ENCODE measurements at places on chromosomes 3 and 15. TPM values are rescaled to one million over a fixed set of nuclear protein-coding genes. Genes with fewer than 3 reads are reported as not detected.

DNA sequence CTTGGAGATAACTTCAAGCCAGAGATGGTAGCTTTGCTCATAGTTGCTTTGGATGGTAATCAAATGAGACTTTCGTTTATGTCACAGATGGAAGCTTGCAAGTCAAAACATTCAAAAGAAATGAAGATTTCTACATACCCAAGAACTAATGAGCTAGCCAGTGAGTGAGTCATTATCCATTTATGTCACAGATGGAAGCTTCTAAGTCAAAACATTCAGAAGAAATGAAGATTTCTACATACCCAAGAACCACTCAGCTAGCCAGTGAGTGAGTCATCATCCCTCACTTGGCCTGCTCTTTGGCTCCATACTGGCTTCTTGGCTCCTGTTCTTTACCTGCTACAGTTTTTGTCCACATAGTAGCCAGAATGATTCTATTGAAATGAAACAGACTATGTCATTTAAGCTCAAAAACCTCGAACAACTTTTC is 559.8 kb upstream of the CBLB start:
- H3K27me3 ChIP-seq: no peaks in the 10 kb centered on the region
- H3K4me1 ChIP-seq: peaks cover 54% of the 10 kb centered on the region
- H3K27ac ChIP-seq: peak overlapping the region; percentile 94
- H3K4me3 ChIP-seq: no peak overlapping the region
- DNase-seq: peak; percentile 63

GRCh38 chr3:118527514-118528044 is 507.1 kb downstream of the IGSF11 start:
- no peaks in the 10 kb centered on the region for H3K36me3 ChIP-seq
- H3K4me1 ChIP-seq: no peaks in the 10 kb centered on the region
- no peaks in the 10 kb centered on the region for H3K27me3 ChIP-seq
- no peak overlapping the region for H3K4me3 ChIP-seq
- no peak overlapping the region for H3K27ac ChIP-seq

DNA sequence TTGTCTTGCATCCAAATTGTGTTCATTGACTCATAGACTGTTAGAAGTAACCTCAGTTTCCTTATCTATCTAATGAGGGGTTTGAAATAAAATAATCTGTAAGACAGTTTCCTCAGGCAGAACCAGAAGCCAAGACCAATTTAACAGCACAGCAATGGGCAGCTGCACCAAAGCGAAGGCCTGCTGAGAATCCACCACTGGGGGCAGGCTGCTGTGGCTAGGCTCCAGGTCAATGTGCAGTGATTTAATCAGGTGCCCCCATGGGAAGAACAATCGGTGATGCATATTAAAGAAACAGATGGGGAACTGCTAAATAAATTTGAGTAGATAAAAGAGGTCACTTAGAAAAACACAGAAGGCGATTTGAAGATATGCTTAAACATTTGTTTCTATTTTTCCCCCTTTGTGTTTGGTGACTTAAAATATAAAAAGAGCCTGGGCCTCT is 28.0 kb upstream of the TMOD3 start:
- DNase-seq: no peak
- no peaks in the 10 kb centered on the region for H3K27me3 ChIP-seq
- no peaks in the 10 kb centered on the region for H3K4me1 ChIP-seq
- no peak overlapping the region for H3K4me3 ChIP-seq

- DNase-seq: no peak
- H3K27me3 ChIP-seq: peaks cover 14% of the 10 kb centered on the region
- H3K4me1 ChIP-seq: no peaks in the 10 kb centered on the region
- H3K27ac ChIP-seq: no peak overlapping the region
These were observed 12.2 kb downstream of the H1-8 start for GRCh38 chr3:129555153-129555550.

- no peaks in the 10 kb centered on the region for H3K36me3 ChIP-seq
- H3K27ac ChIP-seq: no peak overlapping the region
These were observed 21.2 kb upstream of the CRBN start for GRCh38 chr3:3200632-3201212.

- H3K27ac ChIP-seq: no peak within 1 kb of the TSS
- no peaks in the 10 kb centered on the region for H3K27me3 ChIP-seq
- no peaks in the 10 kb centered on the region for H3K36me3 ChIP-seq
- no peak within 1 kb of the TSS for H3K4me3 ChIP-seq
- no peak for DNase-seq
- peaks cover under 1% of the 10 kb centered on the region for H3K4me1 ChIP-seq
These were observed at the start of gene MUC4 for GRCh38 chr3:195811756-195812155. MUC4 (minus strand) TSS chr3:195811929; CDS start chr3:195811817, 112 bp downstream.

The FGF7 gene
- not detected for total RNA-seq
